Fibroblast of lung (primary cell): ENCODE measurements at places on chromosomes 7 and 10.
A peak's percentile ranks its signal among the peaks of the same experiment; 100 is the strongest.

DNA sequence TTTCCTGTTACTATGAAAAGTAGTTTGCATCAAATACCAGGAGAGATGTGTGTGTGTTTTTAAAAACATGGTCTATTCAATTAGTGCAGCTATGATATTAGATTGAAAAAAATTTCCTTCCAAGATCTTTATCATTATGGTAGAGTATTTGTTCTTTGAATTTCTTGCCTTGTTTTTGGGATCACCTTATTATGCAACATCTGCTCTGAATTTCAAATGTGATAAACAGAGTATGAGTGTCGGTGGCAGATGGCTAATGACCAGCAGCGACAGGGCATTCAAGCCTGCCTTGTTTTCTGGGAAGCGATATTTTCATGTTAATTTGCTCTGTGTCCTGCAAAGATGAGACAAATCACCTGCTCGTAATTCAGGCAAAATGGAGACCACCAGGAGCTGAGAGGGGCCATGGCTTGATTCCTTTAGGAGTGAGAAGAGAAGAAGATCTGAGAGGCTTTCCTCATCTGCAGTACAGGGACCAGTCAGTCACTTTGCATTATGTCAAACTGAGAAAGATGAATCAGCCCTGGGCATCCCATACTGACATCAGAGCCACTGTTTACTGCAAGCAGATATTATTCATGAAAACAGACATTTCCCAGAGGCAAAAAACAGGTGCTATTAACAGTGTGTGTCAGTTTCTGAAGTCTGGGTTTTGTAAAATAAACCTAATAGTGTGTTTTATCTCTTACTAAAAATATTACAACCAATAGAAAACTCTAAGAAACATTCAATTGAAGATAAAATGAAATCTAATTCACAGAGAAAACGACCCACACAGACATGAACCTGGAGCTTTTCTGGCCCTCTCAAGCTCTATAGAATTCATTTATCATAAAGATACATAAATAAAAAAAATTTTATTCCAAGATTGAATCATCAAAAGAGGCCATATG, 67.6 kb downstream of the CDK6 start:
- DNase-seq: peak; percentile 47

DNA sequence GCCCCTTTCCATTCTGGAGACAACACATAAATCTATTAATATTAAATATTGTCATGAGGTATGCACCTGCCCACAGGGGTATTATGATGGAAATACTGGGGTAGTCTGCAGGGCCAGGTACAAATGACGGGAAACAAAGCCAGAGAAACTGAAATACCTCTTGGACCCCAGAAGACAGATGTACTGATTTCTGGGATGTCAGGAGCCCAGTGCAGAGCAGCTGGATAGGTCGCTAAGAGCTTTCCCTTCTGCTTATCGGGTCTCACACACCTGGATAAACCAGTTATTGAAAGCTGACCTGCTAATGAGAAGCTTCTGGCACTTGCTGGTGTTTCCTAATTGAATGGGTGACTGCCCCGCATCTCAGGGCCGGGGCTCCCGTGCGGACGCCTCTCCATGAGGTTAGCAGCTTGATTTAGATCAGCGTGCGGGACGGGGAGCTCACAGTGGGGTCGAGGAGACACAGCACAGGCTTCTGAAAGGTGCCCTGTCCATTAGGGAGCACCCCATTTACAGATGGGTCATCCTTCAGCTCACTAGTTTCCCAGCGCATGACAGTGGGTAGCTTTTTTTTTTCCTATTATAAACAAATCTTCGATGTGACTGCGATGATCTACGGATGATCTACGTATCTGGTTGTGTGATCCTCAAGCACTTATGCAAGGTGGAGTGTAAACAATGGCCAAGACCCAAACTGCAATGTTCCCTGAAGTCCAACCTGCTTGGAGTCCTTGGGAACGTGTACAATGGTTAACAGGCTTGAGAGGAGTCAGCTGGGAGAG, 1.5 kb upstream of the INSIG1 start:
- DNase-seq: no peak

GRCh38 chr10:77163670-77164348, 473.8 kb downstream of the KCNMA1 start:
- peak; percentile 94 for DNase-seq

GRCh38 chr10:97651773-97652172, 11.3 kb downstream of the PI4K2A start:
- no peak for DNase-seq

GRCh38 chr10:12225444-12225843, 29.5 kb downstream of the CDC123 start:
- no peak for DNase-seq

DNA sequence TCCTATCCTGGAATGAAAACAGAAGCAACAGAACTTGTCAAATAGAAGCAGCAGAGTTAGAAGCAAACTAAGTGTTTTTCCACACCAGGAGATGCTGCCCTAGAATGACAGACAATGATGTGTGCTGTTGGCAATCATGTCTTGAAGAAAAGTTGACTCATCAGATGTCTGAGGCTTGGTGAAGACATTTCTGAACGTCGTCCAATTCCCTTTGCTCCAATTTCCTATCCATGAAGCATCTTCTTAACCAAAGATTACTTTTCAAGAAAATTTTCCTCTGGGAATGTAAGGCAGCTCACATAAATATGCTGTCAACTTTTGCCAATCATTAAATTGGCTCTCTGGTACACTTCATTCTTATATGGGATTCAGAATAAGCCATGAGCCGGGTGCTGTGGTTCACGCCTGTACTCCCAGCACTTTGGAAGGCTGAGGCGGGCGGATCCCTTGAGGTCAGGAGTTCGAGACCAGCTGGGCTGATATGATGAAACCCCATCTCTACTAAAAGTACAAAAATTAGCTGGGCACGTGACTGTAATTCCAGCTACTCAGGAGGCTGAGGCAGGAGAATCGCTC, 34.6 kb downstream of the MALSU1 start:
- DNase-seq: peak; percentile 96
